ENCODE measurements at places on chromosomes 12 and 14. TPM values are rescaled to one million over a fixed set of nuclear protein-coding genes. Genes with fewer than 3 reads are reported as not detected.

GRCh38 chr12:21369141-21369980 lies 3.3 kb upstream of the IAPP start:
- peaks cover 68% of the 10 kb centered on the region for H3K27me3 ChIP-seq
- H3K4me3 ChIP-seq, result no peak overlapping the region
- H3K27ac ChIP-seq, result no peak overlapping the region
- DNase-seq, result no peak
- H3K4me1 ChIP-seq, result no peaks in the 10 kb centered on the region
- H3K36me3 ChIP-seq, result no peaks in the 10 kb centered on the region

GRCh38 chr12:49293056-49293956 lies 1.6 kb upstream of the PRPH start:
- H3K36me3 ChIP-seq, result no peaks in the 10 kb centered on the region
- peaks cover 6% of the 10 kb centered on the region for H3K4me1 ChIP-seq
- DNase-seq, result no peak
- H3K4me3 ChIP-seq, result no peak overlapping the region

GRCh38 chr12:110244829-110245228 lies 36.2 kb upstream of the ATP2A2 start:
- no peak overlapping the region for H3K27ac ChIP-seq
- no peak overlapping the region for H3K4me3 ChIP-seq
- DNase-seq, result no peak
- H3K36me3 ChIP-seq, result no peaks in the 10 kb centered on the region
- H3K4me1 ChIP-seq, result peaks cover 15% of the 10 kb centered on the region
- H3K27me3 ChIP-seq, result no peaks in the 10 kb centered on the region

GRCh38 chr14:101116486-101117130 lies 213.1 kb upstream of the RTL1 start:
- no peak overlapping the region for H3K27ac ChIP-seq
- H3K27me3 ChIP-seq, result peaks cover 14% of the 10 kb centered on the region
- H3K4me3 ChIP-seq, result no peak overlapping the region

DNA sequence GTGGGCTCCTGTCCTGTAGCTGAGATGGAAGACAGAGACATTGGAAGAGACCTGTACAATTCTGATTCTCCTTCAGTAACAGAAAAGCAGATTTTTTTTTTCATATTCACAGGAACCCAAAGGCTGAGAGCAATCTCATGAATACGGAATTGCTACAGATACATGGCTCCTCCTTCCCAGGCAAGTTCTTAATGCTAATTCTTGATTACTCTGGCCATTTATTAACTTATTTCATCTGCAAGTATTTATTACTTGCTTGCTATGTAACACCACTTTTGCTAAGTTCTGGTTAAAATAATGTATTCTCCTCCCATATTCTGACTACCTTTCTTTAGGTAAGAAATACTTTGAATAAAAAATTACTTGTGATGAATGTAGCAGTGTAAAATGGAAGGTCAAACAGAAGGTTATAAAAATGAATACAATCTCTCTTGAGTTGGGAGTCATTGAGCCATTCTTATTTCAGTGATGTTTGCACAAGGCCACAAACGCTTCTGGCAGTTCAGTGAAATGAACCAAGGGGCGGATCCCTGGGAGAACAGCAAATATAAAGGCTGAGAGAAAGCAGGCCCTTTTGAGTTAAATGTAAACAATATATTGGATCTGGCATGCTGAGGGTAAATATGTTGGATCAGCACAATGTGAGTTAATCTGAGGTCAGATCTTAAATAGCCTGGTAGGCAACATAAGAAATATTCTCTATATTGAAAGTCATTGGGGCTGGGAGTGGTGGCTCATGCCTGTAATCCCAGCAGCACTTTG lies 37.6 kb downstream of the MUCL1 start:
- no peaks in the 10 kb centered on the region for H3K27me3 ChIP-seq
- no peak overlapping the region for H3K4me3 ChIP-seq
- H3K4me1 ChIP-seq, result no peaks in the 10 kb centered on the region
- no peaks in the 10 kb centered on the region for H3K36me3 ChIP-seq
- DNase-seq, result no peak

- no peaks in the 10 kb centered on the region for H3K27me3 ChIP-seq
- H3K4me1 ChIP-seq, result peaks cover 13% of the 10 kb centered on the region
- no peak overlapping the region for H3K27ac ChIP-seq
- H3K36me3 ChIP-seq, result peaks cover 5% of the 10 kb centered on the region
- no peak overlapping the region for H3K4me3 ChIP-seq
Measured at GRCh38 chr12:92400006-92400405, 254.4 kb upstream of the BTG1 start.

- H3K27ac ChIP-seq, result no peak overlapping the region
- DNase-seq, result no peak
- no peak overlapping the region for H3K4me3 ChIP-seq
- no peaks in the 10 kb centered on the region for H3K27me3 ChIP-seq
- H3K4me1 ChIP-seq, result peaks cover 6% of the 10 kb centered on the region
- peaks cover 7% of the 10 kb centered on the region for H3K36me3 ChIP-seq
Measured at GRCh38 chr12:31737763-31738162, 8.9 kb upstream of the AMN1 start.

- no peaks in the 10 kb centered on the region for H3K27me3 ChIP-seq
- H3K36me3 ChIP-seq, result peaks cover 3% of the 10 kb centered on the region
- H3K27ac ChIP-seq, result no peak overlapping the region
- no peak overlapping the region for H3K4me3 ChIP-seq
- peaks cover 15% of the 10 kb centered on the region for H3K4me1 ChIP-seq
- DNase-seq, result no peak
Measured at GRCh38 chr12:1346126-1346525, 248.3 kb downstream of the FBXL14 start.

- H3K27me3 ChIP-seq, result peaks cover 1% of the 10 kb centered on the region
- no peak for DNase-seq
- H3K4me1 ChIP-seq, result peaks cover 8% of the 10 kb centered on the region
- no peaks in the 10 kb centered on the region for H3K36me3 ChIP-seq
- H3K27ac ChIP-seq, result no peak overlapping the region
Measured at GRCh38 chr12:14893506-14894250, 8.0 kb upstream of the MGP start.

GRCh38 chr12:114704096-114704495 lies 20.1 kb upstream of the TBX3 start:
- no peaks in the 10 kb centered on the region for H3K4me1 ChIP-seq
- H3K4me3 ChIP-seq, result no peak overlapping the region
- H3K27ac ChIP-seq, result no peak overlapping the region
- H3K27me3 ChIP-seq, result peaks cover 48% of the 10 kb centered on the region
- no peaks in the 10 kb centered on the region for H3K36me3 ChIP-seq
- no peak for DNase-seq

- DNase-seq, result no peak
- peaks cover 20% of the 10 kb centered on the region for H3K36me3 ChIP-seq
- peaks cover 15% of the 10 kb centered on the region for H3K4me1 ChIP-seq
- H3K27me3 ChIP-seq, result no peaks in the 10 kb centered on the region
- H3K4me3 ChIP-seq, result no peak overlapping the region
Measured at GRCh38 chr12:10847744-10848143, 1.5 kb downstream of the PRR4 start.

DNA sequence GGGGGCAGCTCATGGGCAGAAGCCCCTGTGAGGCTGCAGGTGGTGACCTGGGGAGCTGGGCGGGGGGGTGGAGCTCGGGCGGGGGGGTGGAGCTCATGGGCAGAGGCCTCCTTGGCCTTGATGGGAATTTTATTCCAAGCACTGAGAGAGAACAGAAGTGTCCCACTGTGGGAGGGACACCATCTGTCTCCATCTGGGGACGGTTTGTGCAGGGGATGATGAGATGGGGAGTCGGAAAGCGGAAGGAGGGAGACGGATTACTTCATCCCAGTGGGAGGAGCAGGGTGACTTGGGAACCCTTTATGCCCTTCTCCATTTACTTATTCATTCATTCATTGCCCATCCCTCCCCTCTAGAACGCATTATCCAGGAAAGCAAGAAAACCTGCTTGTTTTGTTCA lies 304.7 kb downstream of the ADGRD1 start:
- H3K27me3 ChIP-seq, result peaks cover 7% of the 10 kb centered on the region
- H3K36me3 ChIP-seq, result no peaks in the 10 kb centered on the region
- H3K4me1 ChIP-seq, result no peaks in the 10 kb centered on the region
- H3K4me3 ChIP-seq, result no peak overlapping the region
- H3K27ac ChIP-seq, result no peak overlapping the region

DNA sequence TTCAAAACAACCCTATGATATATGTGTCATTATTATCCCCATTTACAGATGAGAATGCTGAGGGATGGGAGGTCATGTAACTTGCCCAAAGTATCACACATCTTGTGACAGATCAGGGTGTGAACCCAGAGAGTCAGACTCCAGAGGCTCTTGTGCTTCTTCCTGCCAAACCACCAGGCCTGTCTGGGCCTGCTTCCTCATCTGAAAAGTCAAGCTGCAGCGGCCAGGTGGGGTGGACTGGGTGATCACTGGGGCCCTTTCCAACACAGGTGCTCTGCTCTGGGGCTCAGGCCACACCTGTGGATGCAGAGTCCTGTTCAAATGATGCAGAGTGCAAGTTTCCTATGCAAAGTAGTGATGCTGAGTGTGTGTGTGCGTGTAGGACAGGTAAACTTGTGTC lies 26.7 kb downstream of the TSPAN11 start:
- H3K4me1 ChIP-seq, result no peaks in the 10 kb centered on the region
- peaks cover 25% of the 10 kb centered on the region for H3K27me3 ChIP-seq
- no peak overlapping the region for H3K27ac ChIP-seq
- DNase-seq, result peak; percentile 69
- H3K4me3 ChIP-seq, result no peak overlapping the region
- H3K36me3 ChIP-seq, result no peaks in the 10 kb centered on the region

DNA sequence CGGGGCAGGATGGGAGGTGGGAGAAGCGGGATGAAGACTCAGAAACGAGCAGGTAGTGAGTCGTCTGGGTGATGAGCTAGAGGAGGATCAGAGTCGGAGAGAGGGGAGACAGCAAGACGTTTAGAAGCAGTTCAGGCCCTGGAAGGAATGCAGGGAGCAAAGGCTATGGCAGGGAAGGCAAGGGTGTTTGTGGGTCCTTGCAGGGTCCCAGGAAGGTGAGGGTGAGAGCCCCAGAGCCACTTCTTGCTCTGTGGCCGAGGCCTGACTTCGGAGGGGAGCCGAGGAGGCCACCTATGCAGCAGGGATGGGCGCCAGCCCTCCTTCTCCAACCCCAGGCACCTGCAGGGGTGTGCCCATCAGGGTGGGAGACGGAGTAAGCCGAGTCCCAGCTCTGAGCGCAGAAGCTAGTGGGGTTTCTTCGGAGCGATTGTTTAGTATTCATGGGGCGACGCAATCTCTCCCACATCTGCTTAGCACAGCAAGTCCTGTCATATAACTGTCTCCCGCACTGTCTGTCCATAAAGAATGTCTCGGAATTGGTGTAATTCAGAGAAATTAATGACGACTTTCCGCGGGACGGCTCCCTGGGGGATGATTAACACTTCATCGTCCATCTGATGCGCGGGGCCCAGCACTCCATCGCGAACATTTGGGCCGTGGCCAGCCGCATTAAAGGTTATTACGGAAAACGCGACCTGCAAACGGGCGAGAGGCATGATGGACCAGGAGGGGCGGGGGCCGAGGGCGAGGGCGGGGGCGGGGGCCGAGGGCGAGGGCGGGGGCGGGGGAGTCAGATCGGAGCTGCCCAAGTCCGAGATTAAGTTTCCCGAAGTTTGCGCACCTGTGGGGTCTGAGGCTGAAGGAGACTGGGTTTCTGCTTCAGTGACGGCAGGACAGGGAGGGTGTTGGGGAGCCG lies 12.2 kb upstream of the CALCOCO1 start:
- no peaks in the 10 kb centered on the region for H3K36me3 ChIP-seq
- no peak for DNase-seq
- peaks cover 14% of the 10 kb centered on the region for H3K27me3 ChIP-seq
- H3K4me3 ChIP-seq, result no peak overlapping the region

- H3K27ac ChIP-seq, result no peak overlapping the region
- no peak for DNase-seq
- H3K36me3 ChIP-seq, result no peaks in the 10 kb centered on the region
- H3K4me1 ChIP-seq, result peaks cover 29% of the 10 kb centered on the region
- H3K4me3 ChIP-seq, result no peak overlapping the region
- no peaks in the 10 kb centered on the region for H3K27me3 ChIP-seq
Measured at GRCh38 chr14:72640911-72641485, 252.9 kb downstream of the DPF3 start.

- no peaks in the 10 kb centered on the region for H3K27me3 ChIP-seq
- no peak overlapping the region for H3K4me3 ChIP-seq
- peak; percentile 69 for DNase-seq
- peaks cover 14% of the 10 kb centered on the region for H3K4me1 ChIP-seq
Measured at GRCh38 chr12:122726080-122726558, 4.5 kb downstream of the HCAR1 start.

- no peak for DNase-seq
- no peak overlapping the region for H3K4me3 ChIP-seq
- H3K36me3 ChIP-seq, result no peaks in the 10 kb centered on the region
- H3K4me1 ChIP-seq, result peaks cover 5% of the 10 kb centered on the region
- H3K27me3 ChIP-seq, result no peaks in the 10 kb centered on the region
- no peak overlapping the region for H3K27ac ChIP-seq
Measured at GRCh38 chr12:122651520-122652224, 51.5 kb downstream of the HCAR2 start.

DNA sequence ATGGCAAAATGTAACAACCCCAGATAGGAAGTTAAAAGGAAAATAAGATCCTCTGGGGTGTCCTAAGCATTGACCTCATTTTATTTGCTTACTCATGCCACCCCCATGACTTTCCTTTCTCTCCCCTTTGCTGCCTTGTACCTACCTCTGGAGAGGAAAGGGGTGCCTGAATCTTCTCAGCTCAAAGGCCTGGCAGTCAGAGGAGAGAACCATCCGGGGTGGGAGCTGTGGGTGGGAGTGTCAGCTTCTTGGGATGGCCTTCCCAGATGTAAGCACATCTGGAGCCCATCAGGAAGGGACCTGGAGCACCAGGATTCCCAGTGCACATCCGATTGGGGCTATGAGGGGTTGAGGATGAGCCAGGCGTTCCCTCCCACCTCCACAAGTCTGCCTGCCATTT lies 5.2 kb upstream of the ITGA5 start:
- H3K27me3 ChIP-seq, result no peaks in the 10 kb centered on the region
- no peak overlapping the region for H3K4me3 ChIP-seq
- H3K27ac ChIP-seq, result no peak overlapping the region
- peaks cover 65% of the 10 kb centered on the region for H3K4me1 ChIP-seq
- H3K36me3 ChIP-seq, result no peaks in the 10 kb centered on the region

GRCh38 chr14:32010604-32011125 lies 66.4 kb upstream of the ARHGAP5 start:
- H3K27ac ChIP-seq, result peak overlapping the region; percentile 62
- H3K36me3 ChIP-seq, result no peaks in the 10 kb centered on the region
- peak; percentile 71 for DNase-seq
- no peak overlapping the region for H3K4me3 ChIP-seq

Gene HOXC12
- not detected for total RNA-seq

Gene VASH1
- 0.54 TPM for total RNA-seq

Gene HOXC5
- total RNA-seq, result not detected

Gene TPPP2
- not detected for total RNA-seq

Gene FGD4
- 34.7 TPM for total RNA-seq

Gene SIX6
- not detected for total RNA-seq

Gene OTOGL
- not detected for total RNA-seq

Gene NR1H4
- total RNA-seq, result not detected

Gene TEX52
- total RNA-seq, result not detected

Gene ANAPC7
- total RNA-seq, result 76.3 TPM

Gene KRT3
- not detected for total RNA-seq

Gene ZNF268
- 23.4 TPM for total RNA-seq

Data from MCF 10A (cell line).